Stimulated activated CD8-positive, alpha-beta memory T cell treated with anti-CD3 and anti-CD28 coated beads, Interleukin-12 subunit alpha, Interleukin-12 subunit beta, amount 100 ng/mL, for 4 hours (primary cell): ENCODE measurements at places on chromosomes 5 and 9.

GRCh38 chr5:91503321-91503720, 120.2 kb upstream of the ARRDC3 start:
- no peak for DNase-seq

DNA sequence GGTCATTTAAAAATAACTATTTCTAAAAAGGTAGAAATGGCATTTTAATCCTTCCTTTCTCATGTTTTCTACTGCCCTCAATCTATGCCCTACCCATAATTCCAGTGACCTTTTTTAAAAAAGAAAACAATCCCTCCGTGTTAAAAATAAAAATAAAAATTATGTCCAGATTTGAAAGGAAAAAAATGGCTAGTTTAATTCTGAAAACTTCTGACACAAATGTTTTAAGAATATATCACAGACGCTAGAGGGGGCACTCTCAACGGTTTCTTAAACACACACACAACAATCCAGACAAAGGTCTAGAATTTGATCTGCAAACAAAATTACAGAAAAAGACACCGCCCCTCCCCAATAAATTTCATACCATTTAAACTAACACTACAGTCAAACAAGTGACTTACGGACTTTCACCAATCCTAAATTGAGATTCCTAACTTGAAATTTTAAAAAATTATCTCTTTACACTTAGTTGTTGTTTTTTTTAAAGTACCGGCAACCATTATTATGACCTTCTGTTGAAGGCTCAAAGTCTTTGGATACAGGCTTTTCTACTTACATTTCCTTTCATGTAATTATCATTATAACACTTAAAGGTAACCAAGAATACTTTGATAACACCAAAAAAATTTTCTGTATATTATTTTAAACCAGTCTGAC, 38.2 kb downstream of the CLINT1 start:
- DNase-seq = no peak

GRCh38 chr9:108816037-108816436, 39.7 kb downstream of the ACTL7B start:
- no peak for DNase-seq

GRCh38 chr5:133130387-133131118, 78.7 kb downstream of the HSPA4 start:
- no peak for DNase-seq

GRCh38 chr9:13607481-13608441, 328.3 kb upstream of the MPDZ start:
- no peak for DNase-seq

- DNase-seq = no peak
Measured at GRCh38 chr9:76699971-76700370, 64.3 kb upstream of the PCA3 start.

- DNase-seq = no peak
Measured at GRCh38 chr9:31388660-31389059, 995.8 kb upstream of the ACO1 start.

DNA sequence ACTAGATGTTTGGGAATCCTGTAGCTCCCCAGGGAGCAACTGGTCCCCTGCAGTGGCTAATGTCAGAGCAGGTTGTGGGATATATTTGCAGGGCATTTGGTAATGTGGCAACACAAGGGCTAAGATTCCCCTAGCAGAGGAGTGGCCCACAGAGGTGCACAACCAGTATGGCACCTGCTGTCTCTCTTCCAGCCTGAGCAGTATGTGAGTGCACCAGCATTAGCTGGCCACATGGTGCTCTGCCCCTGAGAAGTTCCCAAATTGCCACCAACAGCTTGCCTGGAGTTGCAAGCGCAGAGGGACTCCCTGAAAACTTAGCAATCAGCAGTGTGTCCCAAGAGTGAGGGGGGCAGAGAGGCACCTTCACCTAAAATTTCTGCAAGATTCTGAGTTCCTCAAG, 53.2 kb upstream of the SNCAIP start:
- no peak for DNase-seq

- DNase-seq = peak; percentile 30
Measured at GRCh38 chr9:131585375-131585774, 40.1 kb downstream of the PRRT1B start.

- DNase-seq = no peak
Measured at GRCh38 chr9:125758986-125759763, 12.0 kb downstream of the PBX3 start.

- DNase-seq = no peak
Measured at GRCh38 chr9:3903906-3904305, 378.1 kb upstream of the RFX3 start.

GRCh38 chr5:131682826-131683225, 47.8 kb upstream of the RAPGEF6 start:
- DNase-seq = no peak

- DNase-seq = no peak
Measured at GRCh38 chr5:142827934-142828576, 57.9 kb downstream of the ARHGAP26 start.

DNA sequence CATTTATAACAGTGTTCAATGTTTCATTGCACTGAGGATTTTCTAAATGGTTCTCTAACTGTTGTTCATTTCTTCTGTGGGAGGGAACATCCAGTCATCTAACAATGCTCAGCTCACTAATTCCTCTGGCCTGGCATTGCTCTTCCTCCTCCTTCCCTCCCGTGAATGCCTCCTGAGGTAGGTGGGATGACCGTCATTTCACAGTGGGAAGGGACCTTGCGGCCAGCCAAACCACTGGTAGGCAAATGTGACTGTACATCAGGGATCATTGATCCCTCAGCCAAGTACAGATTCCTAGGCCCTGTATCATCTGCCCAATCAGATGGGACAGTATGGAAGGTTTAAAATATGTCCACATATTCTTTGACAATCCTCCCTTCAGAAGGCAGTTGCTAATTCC, 23.7 kb upstream of the VDAC1 start:
- DNase-seq = no peak

GRCh38 chr5:16578474-16578883, 38.3 kb downstream of the RETREG1 start:
- DNase-seq = no peak

DNA sequence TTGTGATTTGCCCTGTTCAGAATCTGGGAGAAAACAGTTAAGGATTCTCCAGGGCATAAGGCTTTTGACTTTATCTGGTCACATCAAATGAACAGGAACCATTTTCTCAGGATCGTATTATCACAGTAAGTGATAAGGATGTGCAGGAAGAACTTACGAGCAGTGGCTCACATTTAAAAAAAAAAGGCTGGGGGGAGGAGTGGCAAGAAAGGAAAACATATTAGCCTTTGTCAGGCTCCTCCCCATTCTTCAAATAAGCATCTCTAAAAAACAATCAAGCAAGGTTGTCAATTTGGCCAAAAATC, 234.3 kb upstream of the TMEM161B start:
- DNase-seq = no peak

DNA sequence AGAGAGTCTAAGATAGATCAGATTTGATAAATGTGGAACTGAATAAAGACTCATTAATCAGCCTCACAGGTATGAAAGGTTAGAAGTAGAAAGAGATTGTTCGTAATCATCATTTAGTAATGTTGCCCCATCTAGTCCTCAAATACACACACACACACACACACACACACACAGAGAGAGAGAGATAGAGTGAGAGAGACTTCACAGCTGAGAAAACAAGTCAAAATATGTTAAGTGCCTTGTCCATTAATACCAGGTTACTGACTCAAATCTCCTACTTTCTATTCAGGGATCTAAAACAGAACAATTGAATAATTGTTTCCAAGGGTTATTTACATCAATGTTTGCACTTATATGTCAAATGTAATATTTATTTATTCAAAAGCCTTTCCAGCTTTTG, 284.6 kb downstream of the MRPS30 start:
- no peak for DNase-seq

- no peak for DNase-seq
Measured at GRCh38 chr9:36818965-36819870, 214.8 kb downstream of the PAX5 start.

GRCh38 chr9:278651-279050, 64.0 kb downstream of the DOCK8 start:
- DNase-seq = no peak

GRCh38 chr5:81428446-81428845, 34.5 kb upstream of the ACOT12 start:
- no peak for DNase-seq

- no peak for DNase-seq
Measured at GRCh38 chr9:112783551-112783954, 33.0 kb downstream of the SNX30 start.

- DNase-seq = no peak
Measured at GRCh38 chr5:141182248-141182647, at the start of gene PCDHB16. TSS of gene PCDHB16 (plus strand) at chr5:141182387. CDS start at chr5:141182560, 173 bp downstream.

DNA sequence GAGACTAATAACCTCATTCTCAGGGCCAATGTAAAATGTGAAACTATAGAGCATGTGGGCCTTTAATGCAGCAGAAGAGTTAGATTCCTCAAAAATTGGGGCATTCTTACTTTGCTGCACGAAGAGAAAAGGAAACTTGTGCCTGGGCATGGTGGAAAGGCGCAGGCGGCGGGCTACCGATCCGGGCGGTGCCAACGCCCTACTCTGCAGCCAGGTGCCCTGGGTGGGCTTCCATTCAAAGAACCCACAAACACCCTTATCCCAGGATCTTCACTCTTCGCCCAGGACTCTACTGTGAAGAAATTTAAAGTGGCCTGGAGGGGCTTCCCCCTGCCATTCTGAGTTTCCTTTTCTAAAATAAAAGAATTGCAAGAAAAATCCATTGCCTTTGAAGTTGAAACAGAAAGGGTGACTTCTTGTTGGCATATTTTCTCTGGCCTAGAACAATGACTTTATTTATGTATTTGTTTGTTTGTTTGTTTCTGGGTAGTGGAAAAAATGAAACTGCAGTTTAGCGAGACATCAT, 124.9 kb downstream of the TMEM161B start:
- DNase-seq = no peak

- no peak for DNase-seq
Measured at GRCh38 chr5:133534566-133534965, 77.8 kb downstream of the FSTL4 start.

DNA sequence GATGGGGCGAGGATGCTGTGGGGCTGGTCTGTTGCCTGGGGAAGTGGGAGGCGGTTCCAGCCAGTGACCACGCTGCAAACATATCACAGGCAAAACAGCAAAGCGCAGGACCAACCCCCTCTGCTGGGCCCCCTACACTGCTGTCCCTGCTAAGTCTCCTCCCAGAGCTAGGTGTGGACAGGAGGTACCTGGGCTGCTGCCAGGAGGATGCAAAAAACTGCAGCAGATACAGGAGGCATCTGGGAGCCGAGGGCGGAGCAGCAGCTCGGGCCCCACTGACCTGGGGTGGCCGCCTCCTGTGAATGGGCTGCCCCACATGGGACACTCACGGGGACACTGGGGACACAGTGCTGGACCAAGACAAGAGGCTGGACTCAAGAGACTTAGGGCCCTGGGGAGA, 48.0 kb upstream of the PHYKPL start:
- DNase-seq = no peak

GRCh38 chr5:36152324-36153297, 700 bp downstream of the SKP2 start:
- no peak for DNase-seq

DNA sequence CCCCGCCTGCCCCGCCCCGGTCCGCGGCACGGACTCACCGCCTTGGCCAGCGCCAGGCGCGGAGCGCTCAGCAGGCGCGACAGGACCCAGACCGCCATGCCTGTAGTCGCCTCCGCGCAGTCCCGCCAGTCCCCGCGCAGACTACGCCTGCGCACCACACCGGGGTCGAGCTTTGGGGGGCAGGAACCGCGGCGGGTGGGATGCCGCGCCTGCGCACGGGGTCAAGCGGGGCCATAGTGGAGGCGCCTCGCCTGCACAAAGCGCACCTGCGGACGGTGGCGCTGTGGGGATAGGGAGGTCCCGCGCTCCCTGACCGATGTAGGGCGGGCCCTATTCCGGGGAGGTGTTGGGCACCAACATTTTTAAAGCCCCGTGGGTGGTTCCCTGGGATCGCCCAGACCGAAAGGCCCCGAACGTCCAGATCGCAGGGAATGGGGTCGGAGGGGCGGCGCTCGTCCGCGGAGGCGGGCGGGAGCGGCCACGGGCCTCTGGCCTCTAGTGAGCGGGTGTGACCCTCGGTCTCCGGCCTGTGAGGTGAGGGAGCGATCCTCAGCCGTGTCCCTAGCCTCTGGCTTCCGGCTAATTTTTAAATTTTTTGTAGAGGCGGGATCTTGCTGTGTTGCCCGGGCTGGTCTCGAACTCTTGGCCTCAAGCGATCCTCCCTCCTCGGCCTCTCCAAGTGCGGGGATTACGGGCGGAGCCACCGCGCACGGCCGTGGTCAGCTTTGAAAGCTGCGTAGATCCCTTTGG, 70.8 kb upstream of the LPCAT1 start:
- DNase-seq = peak; percentile 76

DNA sequence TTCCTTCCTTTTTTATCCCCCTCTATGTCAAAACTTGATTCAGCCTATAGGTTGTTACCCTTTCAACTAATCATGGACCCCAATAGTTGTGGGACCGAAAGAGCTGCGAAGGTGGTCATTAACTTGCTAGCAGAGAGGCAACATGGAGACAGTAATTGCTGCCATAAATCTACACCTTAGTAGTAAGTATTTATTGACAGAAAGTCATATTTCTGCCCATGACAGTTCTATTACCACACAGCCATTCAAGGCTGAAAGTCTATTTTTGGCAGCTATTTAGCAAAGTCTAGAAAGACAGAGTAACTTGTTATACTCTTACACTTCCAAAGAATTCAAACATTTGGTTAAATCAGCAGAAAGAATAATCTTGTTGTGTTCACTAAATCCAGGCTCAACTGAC, 236.2 kb downstream of the PRELID2 start:
- no peak for DNase-seq

GRCh38 chr5:1040571-1040970, 32.0 kb downstream of the NKD2 start:
- no peak for DNase-seq

GRCh38 chr5:53303105-53303504, 177.3 kb upstream of the FST start:
- no peak for DNase-seq

- no peak for DNase-seq
Measured at GRCh38 chr9:36086442-36086841, 49.7 kb downstream of the RECK start.

DNA sequence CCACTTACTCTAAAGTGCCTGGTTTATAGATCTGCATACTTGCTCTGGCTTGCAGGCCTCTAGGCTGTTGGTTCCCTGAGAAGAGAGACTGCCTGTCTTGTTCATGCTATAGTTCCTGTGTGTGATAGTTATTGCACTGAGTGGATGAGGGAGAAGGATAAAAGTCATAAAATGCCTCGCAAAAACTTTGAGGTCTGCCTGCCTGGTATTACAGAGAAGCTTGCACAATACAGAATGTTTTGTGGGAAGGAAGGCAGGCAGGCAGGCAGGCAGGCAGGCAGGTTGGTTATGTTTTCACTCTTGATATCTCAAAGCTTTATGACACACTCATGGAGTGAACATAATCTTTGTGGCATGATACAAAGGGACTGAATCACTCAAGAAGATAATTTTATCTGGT, 287.1 kb downstream of the SLIT3 start:
- DNase-seq = no peak

- DNase-seq = no peak
Measured at GRCh38 chr9:86303316-86303975, 21.1 kb upstream of the ISCA1 start.

DNA sequence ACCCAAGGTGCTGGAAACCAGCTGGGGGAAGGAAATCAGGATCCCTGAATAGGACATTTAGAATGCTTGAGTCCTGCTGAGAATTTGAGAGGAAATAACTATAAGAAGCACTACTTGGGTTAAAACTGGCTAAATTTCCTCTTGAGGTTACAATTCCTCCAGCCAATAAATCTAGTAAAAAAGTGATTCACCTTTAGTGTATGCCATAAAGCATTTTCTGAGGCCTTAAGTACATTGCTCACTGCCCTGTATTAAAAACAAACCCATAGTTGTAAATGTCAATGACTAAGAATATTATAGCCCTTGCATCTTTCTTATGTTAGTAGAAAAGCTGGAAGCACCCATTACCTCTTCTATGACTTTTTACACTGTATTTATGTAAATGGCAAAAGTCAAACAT, 634.7 kb upstream of the ARRDC3 start:
- DNase-seq = no peak
